Thyroid gland (tissue), 4 donors: ENCODE measurements at places on chromosomes 16 and 17.

DNA sequence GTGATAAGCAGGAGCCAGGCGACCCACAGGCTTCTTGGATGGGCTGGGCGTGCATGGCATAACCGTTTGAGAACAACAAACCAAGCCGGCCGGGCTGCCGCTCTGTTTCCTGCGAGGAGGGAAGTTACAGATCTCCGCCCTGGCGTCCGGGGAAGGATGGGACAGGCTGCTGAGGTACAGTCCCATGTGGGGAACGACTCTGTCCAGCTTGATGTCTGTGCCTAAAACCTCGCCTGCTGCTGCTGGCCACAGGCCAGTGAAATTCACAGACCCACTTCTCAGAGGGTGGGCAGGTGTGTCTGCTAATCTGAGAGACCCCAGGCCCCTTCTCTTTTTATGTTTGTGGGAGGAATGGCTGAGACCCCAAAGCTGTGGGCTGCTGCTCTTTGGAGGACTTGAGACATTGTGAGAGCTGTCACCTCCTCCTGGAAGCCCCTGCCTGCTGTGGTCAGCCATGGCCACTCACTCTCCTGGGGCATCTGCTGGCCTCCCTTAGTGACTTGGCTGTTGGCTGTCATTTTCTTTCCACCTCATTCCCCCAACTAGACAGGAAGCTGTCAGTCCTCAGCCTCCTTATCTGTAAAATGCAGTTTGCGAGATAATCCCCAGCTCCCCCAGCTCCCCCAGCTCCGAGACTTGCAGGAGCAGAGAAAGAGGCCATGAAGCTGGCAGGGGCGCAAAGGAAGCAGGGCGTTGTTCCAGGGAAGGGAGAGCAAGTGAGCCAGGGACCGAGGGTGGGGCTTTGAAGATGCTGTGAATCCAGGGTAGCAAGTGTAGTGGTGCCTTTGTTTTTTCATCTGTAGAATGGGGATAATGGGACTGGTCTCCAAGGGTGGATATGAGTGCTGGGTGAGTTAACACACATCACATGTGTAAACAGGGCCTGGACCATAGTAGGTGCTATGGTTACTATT lies 51.0 kb downstream of the CMIP start:
- no peaks in the 10 kb centered on the region for H3K27me3 ChIP-seq
- no peak for DNase-seq
- peaks cover 38% of the 10 kb centered on the region for H3K4me1 ChIP-seq
- H3K4me3 ChIP-seq = no peak overlapping the region
- no peaks in the 10 kb centered on the region for H3K36me3 ChIP-seq
- no peak overlapping the region for H3K27ac ChIP-seq

GRCh38 chr16:84194470-84195200 lies 3.7 kb downstream of the ADAD2 start:
- no peaks in the 10 kb centered on the region for H3K36me3 ChIP-seq
- no peak for DNase-seq
- no peak overlapping the region for H3K27ac ChIP-seq
- H3K27me3 ChIP-seq = no peaks in the 10 kb centered on the region
- H3K4me1 ChIP-seq = no peaks in the 10 kb centered on the region

DNA sequence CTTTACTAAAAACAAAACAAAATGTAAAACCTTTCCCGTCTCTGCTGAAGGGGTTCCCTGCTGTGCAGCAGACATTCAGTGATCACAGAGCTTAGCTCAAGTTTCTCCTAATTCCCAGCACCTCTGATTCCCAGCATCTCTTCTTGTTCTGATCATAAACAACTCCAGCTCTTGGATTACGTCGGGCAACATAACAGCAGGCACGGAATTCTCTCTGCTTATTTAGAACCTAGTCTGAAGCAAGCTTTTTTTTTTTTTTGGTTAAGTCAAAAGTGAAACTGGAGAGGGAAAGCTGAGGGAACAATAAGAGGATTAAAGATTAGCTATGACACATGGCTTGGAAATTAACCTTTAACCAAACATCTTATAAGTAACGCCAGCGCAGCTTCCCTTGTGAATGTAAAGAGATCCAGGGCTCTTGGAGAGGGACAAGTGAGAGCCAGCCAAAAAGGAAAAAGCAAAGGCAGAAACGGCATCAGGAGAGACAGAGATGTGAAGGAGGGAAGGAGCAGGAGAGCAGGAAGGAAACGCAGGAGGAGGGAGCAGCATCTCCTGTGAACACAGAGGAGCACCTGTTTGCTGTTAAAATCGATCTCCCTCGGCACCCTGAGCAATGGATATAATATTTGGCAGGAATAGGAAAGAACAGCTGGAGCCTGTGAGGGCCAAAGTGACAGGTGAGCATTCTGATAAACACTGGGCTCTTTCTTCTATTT lies at the start of gene BCO1:
TSS of gene BCO1 (plus strand) at position 394 of the 716 bp plus-strand sequence. CDS start at position 614, 220 bp downstream.
- peak within 1 kb of the TSS; percentile 58 for H3K27ac ChIP-seq
- no peaks in the 10 kb centered on the region for H3K36me3 ChIP-seq
- peaks cover 4% of the 10 kb centered on the region for H3K4me1 ChIP-seq
- H3K27me3 ChIP-seq = no peaks in the 10 kb centered on the region
- peak; percentile 8 for DNase-seq

GRCh38 chr17:37327341-37328090 lies 48.3 kb upstream of the C17orf78 start:
- no peak overlapping the region for H3K27ac ChIP-seq
- no peak overlapping the region for H3K4me3 ChIP-seq
- peaks cover 8% of the 10 kb centered on the region for H3K36me3 ChIP-seq
- H3K27me3 ChIP-seq = no peaks in the 10 kb centered on the region
- H3K4me1 ChIP-seq = no peaks in the 10 kb centered on the region

DNA sequence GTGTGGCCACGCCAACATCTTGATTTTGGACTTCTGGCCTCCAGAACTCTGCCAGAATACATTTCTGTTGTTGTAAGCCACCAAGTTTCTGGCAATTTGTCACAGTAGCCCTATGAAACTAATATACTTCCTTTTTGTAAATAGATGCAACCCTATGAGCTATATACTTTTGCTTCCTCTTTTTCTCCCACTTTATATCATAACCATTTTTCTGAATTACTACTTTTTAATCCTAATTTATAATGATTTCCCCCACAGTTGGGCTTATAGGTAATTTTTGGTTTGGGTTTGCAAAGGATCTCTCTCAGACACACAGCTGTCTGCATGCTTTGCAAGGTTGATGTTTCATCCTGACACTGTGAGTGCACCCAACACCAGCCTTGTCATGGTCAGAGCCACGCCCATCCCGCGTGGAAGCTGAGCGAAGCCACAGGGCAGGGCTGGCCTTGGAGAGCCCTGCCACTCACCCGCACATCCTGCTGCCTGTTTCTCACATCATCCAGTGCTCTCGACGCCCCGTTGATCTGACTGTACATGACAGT lies 5.8 kb downstream of the TRIM25 start:
- no peak overlapping the region for H3K4me3 ChIP-seq
- no peaks in the 10 kb centered on the region for H3K27me3 ChIP-seq
- H3K27ac ChIP-seq = no peak overlapping the region

DNA sequence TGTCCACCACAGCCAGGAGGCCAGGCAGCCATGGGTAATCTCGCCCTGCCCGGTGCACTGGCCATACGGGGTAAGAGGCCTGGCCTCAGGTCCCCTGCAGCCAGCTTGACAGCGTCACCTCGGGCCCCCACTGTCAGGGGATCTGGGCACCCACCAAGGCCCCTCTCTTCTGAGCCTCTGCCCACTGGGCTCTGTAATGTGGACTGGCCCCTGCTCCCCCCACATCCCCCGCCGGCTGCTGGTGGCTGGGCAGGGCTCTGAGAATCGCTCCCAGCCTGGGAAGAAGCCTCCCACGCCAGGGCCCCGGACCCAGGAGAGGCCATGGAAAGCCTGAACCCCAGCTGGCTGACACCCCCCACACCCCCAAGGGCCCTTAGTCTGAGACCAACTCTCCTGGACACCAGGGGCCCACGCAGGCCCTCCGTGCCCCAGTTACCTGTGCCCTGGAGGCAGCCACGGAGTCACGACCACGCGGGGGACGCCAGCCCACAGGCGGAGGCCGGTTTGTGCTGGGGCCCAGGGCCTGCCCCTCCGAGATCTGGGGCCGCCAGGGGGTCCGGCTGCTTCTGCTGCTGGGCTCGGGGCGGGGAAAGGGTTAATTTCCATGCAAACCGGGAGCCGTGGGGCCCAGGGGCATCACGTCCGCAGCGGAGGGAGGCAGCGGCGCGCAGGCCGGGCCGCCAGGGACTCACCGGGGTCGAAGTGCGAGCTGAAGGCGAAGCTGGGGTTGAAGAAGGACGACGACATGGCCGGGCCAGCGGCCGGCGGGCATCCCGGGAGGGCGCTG lies at the start of gene PVALEF:
TSS of gene PVALEF (plus strand) at position 262 of the 787 bp plus-strand sequence. CDS start 15,720 bp downstream, outside the sequence.
- H3K36me3 ChIP-seq = no peaks in the 10 kb centered on the region
- H3K27me3 ChIP-seq = no peaks in the 10 kb centered on the region
- H3K4me1 ChIP-seq = peaks cover 10% of the 10 kb centered on the region
- peak; percentile 18 for DNase-seq
- H3K4me3 ChIP-seq = peak within 1 kb of the TSS; percentile 11
